LoVo (cell line): ENCODE measurements at places on chromosomes 16 and 17.

DNA sequence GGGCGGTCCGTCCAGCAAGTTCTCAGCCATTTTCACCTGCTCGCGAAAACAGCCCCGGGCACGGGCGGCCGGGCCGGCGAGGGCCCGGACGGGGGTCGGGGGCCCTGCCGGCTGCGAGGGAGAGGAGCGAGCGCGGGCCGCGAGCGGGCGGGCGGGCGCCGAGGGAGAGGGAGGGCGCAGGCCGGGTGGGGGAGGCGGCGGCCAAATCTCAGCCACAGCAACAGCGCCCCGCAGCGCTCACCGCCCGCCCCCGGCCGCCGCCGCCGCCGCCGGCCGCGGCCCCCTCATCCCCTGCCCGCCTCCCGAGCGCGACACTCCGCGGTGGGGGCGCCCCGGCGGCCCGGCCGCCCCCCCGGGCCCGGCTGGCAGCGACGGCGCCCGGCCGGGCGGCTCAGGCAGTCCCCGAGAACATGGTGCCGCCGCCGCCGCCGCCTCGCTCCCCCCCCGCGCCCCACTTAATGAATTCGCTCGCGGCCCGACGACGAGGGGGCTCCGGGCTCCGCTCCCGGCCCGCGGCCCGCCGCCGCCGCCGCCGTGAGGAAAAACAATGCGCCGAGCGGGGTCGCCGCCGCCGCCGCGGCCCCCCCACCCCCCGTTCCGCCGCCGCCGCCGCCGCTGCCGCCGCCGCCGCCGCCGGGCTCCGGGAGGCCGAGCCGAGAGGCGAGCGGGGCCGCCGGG, 487 bp downstream of the CREBBP start:
- DNase-seq: peak; percentile 53

- DNase-seq: no peak
These were observed 3.4 kb downstream of the HOXB3 start for GRCh38 chr17:48586355-48587258.

- no peak for DNase-seq
These were observed 425.1 kb downstream of the MAF start for GRCh38 chr16:79175286-79176057.

DNA sequence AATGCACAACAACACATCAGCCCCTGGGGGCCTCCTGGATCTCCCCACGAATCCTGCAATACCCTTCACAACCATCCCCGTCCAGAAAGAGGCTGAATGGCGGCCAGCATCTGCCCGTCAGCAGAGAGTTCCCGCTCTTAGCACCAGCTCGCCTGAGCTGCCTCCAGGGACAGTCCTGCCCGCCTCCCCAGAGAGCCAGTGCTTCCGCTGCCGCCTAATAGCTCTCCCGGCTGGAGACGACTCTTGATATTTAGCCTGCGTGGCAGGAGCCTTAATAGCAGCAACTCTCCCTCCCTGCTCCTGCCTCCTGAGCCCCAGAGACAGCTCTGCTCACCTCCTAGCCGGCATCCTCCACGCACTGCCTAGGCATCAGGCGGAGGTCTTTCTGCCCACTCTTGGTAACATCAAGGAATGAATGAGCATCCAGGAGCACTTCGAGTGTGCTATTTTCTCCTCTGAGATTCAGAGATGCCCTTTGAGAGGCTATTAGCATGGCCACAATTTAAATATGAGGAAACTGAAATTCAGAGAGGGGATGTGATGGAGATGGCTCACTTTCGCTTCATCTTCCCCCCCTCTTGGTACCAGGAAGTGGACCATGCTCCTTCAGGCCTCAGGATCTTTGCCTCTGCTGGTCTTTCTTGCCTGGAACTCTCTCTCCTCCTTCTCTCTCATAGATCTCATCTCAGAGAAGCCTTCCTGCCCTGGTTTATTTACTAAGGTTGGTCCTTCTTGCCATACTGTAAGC, 67.9 kb downstream of the RAI1 start:
- DNase-seq: no peak

DNA sequence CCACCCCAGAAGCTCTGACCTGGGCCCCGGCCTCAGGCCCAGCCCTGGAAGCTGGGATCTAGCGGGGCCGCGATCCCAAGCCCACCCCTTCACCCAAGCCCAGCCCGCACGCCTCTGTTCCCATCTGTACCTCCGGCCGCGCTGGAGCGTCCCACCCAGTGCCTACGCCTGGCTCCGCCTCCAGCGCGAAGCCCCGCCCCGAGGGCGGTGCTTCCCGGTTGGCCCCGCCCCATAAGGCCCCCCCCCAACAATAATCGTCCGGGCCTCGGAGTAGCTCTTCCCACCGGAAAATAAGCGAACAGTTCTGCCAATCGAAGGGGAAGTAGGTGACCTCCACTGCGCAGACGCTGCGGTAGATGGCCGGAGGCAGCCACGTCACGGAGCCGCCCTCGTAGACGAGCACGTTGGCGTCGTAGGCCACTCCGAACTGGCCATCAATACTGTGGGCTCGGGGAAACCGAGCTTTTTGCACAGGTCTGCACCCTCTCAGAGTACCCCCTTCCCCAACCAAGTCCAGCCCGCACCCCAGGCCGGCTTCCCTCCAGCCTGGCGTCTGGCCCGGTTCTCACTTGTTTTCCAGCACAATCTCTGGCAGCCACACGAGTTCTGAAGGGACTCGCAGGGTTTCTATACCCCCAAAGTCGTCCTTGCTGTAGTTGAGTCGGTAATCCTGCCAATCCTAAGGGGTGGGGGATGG, 1.1 kb downstream of the CHRNE start:
- no peak for DNase-seq

DNA sequence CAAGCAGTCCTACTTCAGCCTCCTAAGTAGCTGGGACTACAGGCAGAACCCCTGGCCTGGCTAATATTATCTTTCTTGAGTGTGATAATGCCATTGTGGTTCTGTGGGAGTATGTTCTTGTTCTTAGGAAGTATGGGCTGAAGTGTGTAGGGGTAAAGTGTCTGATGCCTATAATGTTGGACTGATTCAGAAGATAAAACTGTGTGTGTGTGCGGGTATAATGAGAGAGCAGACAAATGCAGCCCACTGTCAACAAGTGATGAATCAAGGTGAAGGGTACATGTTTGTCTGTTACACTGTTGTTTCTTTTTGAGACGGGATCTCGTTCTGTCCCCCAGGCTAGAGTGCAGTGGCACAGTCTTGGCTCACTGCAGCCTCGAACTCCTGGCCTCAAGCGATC, 127.5 kb downstream of the CLEC16A start:
- no peak for DNase-seq

DNA sequence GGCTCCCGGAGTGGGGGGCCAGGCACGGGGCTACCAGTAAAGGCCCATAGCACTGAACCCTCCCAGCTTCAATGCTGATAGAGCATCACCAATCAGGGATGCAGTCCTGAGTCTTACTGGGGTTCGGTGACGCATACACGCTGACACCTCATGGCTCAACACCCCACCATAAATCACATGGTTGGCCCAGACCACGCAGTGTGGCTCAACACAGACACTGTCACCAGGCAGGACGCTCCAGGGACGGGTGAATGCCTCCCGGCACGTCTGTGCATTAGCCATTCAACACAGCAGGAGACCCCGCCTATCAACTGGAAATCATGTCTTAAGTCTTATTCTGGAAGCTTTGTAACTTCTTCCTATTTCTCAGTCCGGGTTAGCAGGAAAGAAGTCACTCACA, 35.0 kb downstream of the NECAB2 start:
- no peak for DNase-seq

GRCh38 chr17:199191-199604, 17.7 kb upstream of the DOC2B start:
- no peak for DNase-seq

DNA sequence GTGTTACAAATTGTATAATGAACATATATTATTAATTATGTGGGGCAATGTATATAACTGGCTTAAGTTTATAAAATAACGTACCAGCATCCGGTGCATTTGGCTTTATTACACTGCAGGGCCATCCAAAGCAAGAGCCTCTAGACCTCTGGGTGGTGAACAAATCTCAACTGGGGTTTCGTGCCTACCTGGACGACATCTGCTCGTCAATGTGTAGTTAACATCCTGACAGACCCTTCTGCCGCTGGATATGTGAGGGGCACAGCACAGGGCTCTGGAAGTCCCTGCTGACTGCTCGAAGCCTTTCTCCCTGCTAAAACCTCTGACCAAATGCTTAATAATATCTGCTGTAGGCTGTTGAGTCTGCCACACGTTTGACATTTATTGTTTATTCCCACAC, 2.3 kb downstream of the TMEM186 start:
- no peak for DNase-seq

- no peak for DNase-seq
These were observed 21.4 kb downstream of the CARD14 start for GRCh38 chr17:80191192-80191591.

GRCh38 chr16:66741950-66742808, 9.2 kb downstream of the DYNC1LI2 start:
- no peak for DNase-seq

DNA sequence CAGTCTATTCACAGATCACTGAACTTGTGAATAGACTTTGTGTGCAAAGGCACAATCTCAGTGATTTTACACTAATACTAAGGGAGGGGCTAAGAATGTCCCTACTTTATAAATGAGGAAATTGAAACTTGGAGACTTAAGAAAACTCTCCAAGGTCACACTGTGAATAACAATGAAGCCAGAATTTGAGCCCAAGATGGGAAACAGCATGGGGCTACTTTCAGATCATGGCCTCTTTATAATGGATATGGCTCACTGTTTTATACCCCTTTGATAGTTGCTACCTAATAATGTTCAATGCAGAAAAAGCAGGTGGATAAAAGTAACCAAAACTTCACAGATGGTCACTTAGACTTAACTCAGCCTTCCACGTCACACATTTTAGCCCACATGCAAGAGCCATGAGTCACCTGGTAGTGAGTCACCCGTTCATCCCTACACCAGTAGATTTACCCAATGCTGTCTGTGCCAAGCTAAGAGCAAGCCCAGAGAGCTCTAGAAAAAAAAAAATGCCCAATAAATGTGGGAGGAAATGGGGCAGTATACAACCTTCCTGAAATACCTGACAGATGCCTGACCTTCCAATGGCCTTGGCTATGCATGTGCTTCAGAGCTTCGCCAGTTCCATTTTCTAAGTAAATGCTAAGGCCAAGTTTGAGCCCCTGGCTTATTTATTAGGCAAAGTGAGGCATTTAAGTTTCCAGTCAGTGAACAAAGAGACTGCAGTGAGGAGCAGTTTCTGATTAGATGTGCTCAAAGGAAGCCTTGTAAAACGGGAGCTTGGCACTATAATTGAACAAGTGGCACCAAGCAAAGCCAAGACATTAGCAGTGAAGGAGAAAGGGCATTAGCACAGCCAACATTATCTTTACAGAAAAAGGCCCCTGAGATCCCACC, 219.7 kb downstream of the TMEM114 start:
- peak; percentile 46 for DNase-seq

GRCh38 chr16:67170168-67170948, at the start of gene NOL3:
TSS of gene NOL3 (plus strand) at chr16:67170538.
- DNase-seq: no peak

GRCh38 chr17:74512624-74513091, 18.6 kb downstream of the CD300LB start:
- DNase-seq: no peak
